ENCODE measurements at places on chromosomes 6 and 20.

DNA sequence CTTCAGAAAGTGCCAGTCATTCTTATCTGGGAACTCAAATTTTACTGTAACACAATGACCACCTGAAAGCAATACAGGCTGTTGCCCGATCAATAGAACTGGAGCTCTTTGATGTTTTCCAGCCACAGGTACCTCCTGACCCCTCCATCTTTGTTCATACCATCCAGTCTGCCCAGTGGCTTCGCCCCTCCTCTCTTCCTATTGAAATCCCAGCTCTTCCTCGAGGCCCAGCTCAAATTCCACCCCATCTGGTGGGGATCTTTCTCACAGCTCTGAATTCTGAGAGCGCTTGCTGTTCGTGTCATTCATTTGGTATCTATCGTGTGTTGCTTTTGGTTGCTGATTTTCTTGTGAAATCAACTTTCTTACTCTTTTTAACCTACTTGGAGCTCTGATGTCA lies 87.9 kb upstream of the CNKSR3 start:
- no peak for DNase-seq

- DNase-seq: no peak
Observed at GRCh38 chr20:57323034-57323433, 6.6 kb upstream of the SPO11 start.

DNA sequence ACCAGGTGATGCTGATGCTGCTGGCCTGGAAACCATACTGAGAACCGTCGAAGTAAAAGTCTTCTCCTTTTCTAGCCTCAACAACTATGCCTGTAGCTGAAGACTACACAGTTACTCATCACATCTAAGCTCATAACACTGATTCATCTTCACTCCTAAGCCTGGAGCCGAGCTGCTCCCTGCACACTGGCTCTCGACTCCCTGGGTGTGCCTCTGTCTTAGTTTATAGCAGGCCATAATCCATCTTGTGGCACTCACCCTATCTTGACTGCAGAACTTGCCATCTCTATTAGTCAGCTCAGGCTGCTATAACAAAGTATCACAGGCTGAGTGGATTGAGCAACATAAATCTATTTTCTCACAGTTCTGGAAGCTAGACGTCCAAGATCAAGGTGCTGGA lies 191.0 kb downstream of the UNC5CL start:
- no peak for DNase-seq

DNA sequence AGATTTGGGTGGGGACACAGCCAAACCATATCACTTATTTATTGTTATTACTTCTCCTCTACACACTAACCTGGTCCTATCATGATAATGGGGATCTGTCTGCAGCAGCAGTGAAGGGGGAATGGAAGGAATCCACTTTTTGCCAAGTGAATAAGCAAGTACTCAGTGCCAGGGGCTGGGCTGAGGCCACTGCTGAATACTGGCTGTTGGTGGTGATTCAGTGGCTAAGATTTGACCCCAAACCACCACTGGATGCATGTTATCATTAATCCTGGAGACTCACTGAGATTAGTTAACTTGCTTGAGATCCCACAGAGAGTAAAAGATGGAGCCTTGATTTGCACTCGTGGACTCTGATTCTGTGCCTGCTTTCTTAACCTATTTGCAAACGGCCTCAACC lies 127.7 kb downstream of the TSHZ2 start:
- no peak for DNase-seq

DNA sequence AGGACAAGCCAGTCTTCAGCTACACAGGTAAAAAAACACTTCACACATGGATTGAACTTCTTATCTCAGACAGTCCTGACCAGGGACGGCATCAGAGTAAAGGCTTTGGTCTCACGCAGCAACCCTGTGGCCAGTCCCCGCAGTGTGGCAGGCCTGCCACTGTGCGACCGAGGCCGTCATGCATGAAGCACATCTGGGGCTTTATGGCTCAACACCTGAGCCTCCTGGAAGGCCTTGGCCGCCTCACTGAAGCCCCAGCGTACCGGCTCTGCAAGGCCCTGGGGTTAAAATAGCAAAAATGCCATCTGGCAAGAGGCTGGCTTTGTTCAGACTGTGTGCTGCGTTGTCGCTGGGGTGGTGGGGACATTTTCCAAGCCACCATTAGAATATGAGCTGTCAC lies 32.8 kb downstream of the TBC1D7 start:
- DNase-seq: no peak

- DNase-seq: no peak
Observed at GRCh38 chr6:12436224-12436623, 146.1 kb downstream of the EDN1 start.

- DNase-seq: no peak
Observed at GRCh38 chr6:130367767-130368166, 1.9 kb downstream of the TMEM200A start.

- no peak for DNase-seq
Observed at GRCh38 chr6:12221856-12222255, 68.3 kb upstream of the EDN1 start.

GRCh38 chr6:13814938-13815575 lies 700 bp upstream of the MCUR1 start:
- DNase-seq: no peak

GRCh38 chr6:37303891-37304503 lies 46.1 kb upstream of the TMEM217 start:
- no peak for DNase-seq

GRCh38 chr6:315921-316752 lies 23.9 kb downstream of the DUSP22 start:
- DNase-seq: no peak

- DNase-seq: no peak
Observed at GRCh38 chr20:62752181-62752670, 43.6 kb downstream of the NTSR1 start.

- DNase-seq: no peak
Observed at GRCh38 chr6:72720464-72720863, 98.6 kb downstream of the KCNQ5 start.

DNA sequence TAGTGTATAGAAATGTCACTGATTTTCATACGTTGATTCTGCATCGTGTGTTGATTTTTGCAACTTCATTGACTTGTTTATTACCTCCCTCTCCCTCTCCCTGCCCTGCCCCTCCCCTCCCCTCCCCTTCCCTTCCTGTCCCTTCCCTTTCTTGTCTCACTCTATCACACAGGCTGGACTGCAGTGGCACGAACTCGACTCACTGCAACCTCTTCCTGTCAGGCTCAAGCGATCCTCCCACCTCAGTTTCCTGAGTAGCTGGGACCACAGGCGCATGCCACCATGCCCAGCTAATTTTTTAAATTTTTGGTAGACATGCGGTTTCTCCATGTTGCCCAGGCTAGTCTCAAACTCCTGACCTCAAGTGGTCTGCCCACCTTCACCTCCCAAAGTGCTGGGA lies 19.2 kb upstream of the PPP1R14C start:
- DNase-seq: no peak

DNA sequence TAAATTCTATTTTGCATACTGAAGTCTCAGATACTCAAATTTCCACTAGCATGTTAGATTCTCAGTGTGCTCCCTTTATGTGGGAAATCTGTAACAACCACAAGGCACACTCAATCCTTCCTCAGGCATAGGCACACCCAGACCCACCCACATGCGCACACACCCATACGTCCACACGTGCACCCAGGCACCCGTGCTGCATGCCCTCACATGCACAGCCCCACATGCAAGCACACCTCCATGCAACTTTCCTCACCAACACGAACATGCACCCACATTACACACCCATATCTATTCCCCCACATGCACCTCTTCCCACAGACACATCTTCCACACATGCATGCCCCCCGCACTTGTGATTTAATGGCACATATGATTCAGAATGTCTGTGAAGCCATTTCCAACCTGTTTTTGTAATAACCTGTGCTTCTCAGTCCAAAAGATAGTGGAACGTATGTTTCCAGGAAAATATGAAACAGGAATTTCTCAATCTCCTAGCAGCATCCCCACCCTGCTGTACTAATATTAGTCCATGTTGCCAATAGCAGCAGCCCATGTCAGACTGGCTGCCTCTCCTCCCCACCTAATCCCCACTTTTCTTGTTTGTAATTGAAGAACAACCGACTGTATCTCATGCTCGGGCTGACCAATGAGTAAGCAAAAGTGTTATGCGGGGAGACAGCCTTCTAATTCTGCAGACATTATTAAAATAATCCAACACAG lies 11.3 kb upstream of the CYP24A1 start:
- no peak for DNase-seq

DNA sequence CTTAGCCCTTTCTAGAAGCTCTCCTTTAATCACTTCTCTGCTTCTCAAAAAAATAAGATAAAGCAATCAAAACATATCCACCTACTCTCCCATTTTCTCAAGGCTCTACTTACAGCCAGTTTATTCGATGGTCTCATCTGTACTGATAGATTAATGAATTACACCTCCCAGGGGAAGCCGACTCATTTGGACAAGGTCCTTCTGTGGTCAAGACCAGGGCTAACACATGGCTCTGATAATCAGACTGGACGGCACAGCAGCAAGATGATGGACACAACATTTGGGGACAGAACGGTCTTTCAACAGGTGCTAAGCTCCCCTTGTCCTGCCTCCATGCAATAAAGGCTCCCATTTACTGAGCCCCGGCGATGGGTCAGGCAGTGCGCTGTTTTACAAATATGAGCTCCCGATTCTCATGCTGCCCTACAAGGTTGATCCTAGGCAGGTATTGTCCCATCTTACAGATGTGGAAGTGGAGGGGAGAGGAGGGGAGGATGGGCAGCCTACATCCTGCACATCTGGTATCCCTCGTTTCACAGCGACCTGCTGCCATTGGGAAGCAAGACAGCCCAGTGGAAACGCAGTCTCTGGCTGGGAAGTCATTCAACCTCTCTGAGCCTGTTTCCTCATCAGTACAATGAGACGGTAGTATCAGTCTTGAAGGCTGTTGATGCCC lies 15.7 kb downstream of the CPNE5 start:
- no peak for DNase-seq

DNA sequence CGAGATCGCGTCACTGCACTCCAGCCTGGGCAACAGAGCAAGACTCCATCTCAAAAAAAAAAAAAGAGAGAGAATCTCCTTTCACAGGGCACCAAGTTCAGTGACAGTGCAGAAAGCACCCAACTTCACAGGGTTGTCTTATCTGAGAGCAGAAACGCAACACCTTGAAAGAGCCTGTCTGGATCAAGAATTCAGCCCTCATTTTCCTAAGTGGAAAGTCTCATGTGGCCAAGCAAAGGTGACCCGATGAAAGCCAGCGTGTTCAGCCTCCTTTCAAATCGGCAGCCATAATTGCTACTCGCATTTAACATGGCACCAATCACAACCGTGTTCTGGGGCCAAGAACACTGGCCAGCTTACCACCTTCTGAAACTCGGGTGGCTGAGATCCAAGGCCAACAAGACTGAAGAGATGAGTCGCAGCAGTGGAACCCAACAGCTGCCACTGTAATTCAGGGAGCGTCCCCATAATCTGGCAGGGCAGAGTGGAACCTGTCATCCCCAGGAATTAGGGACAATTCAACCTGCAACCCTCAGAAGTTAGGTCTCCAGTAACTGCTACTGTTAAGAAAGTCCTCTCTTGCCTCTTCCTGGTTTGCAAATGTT lies 536.7 kb upstream of the JARID2 start:
- no peak for DNase-seq

GRCh38 chr6:14134211-14134910 lies 16.8 kb downstream of the CD83 start:
- DNase-seq: no peak

DNA sequence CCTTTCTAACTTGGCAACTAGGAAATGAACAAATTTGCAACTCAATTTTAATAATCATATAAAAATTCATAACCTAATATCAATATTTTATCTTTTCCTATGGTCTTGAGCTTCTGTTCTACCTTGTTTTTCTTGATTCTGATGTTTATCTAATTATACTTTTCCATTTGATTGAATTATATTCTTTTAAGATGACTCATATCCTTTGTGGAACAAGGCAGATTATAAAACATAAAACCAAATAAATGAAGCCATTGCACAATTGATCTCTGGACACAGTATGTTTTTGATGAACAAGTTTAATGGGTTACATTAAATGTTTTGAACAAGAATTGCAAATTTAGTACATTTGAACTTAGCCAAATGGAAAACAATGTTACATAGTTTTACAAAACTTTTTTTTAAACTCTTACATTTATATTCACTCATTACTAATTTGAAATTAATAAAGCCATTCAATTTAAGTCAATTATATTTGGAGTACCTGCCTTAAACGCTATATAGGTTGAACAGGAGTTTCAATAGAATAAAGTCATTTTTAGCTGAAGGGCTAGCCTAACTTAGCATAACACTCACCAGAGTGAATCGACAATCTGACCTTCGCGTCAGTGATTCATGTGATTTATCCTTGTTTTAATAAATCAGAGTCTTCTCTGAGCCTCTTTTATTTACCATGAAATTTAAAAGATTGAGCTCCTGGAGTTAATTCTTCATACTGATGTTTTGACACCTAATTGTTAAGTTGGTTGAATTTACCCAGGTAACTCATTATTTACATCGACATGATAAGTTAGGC lies 3.8 kb downstream of the NCOA7 start:
- DNase-seq: no peak

DNA sequence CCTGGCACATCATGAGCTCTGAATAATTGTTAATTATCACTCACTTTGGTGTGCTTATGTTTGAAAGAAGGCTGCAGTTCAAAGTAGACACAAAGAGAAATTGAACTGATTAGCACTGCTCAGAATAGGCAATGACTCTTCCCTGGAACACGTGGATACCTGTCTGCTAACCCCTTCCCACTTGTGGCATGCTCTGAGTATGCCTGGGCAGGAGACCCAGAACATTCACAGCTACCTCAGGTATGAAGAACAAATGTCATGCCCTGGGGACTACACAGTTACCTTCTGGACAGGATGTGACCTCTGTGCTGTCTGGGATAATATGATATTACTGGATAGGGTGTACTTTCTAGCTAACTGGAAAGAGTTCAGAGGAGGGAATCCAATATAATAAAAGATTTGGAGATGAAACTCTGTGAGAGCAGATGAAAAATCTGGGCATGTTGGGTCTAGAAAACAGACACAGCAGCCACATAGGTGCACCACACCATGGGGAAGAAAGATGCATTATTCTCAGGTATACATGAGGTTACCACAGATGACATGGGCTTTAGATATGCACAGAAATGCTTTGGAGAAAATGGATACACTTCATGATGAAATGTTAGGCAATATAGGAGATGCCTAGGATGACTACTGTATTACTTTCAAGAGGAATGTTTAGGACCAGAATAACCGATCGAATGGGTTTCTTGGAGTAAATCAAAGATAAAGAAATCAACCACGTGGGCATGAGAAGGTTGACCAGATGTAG lies 324.2 kb upstream of the PREP start:
- DNase-seq: no peak

DNA sequence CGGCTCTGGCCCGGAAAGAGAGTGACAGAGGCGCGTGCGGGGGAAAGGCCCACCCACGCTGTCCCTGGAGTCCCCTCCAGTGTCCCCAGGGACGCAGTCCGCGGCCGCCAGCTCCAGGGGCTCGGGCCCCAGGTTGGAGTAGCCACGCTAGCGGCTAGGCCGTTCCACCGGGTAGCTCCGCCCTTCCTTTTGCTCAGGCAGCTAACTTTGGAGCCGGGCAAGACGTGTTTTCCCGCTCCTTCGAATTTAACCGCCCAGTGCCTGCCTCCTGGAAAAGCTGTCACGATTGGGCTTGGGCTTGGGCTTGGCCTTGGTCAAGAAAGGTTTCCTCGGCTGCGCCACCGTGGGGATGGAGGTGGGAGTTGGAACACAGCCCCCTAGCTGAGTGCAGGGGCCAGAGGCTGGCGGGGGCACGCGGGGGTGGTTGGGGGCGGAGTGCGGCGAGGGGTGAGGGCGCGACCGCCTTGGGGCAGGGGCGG lies 4.7 kb downstream of the LINC00237 start:
- no peak for DNase-seq
